ENCODE measurements at places on chromosomes 2 and 18.

- DNase-seq: no peak
These were observed 82.1 kb downstream of the ETAA1 start for GRCh38 chr2:67479261-67479660.

- no peak for DNase-seq
These were observed 4.9 kb downstream of the ALPK2 start for GRCh38 chr18:58624011-58624410.

DNA sequence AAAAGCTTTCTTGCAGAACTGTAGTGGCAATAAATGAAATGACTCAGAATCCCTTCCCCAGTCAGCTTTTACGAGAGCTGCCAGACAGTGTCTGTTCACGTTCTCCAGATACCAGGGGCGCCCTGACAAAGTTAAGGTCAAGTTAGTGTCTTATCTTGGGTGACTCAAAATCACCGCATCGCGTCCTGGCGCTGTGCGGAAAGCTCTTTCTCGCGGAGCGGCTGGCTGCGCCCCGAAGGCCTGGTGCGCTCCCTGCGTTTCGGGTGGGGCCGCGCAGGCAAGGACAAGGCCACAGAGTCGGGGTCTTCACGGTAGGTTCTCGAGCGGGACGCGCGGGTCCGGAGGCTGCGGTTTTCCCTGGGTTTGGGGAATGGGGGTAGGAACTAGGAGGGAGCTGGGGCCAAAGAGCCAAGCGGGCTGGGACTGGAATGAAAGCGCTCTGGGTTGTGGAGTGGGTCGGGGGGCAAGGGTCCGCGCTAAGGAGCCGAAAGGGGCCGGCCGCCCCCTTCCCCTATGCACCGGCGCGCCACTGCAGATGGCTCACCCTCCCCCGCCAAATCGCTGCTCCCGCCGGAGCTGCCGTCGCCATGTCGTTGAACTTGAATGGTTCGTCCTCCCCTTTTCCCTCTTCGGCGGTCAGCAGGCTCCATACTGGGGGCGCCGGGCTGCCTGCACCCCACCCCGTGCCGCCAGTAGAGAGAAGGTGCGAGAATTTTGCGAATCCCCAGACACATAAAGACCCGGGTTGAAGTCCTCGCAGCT is 2.6 kb upstream of the HOXD11 start:
- no peak for DNase-seq

DNA sequence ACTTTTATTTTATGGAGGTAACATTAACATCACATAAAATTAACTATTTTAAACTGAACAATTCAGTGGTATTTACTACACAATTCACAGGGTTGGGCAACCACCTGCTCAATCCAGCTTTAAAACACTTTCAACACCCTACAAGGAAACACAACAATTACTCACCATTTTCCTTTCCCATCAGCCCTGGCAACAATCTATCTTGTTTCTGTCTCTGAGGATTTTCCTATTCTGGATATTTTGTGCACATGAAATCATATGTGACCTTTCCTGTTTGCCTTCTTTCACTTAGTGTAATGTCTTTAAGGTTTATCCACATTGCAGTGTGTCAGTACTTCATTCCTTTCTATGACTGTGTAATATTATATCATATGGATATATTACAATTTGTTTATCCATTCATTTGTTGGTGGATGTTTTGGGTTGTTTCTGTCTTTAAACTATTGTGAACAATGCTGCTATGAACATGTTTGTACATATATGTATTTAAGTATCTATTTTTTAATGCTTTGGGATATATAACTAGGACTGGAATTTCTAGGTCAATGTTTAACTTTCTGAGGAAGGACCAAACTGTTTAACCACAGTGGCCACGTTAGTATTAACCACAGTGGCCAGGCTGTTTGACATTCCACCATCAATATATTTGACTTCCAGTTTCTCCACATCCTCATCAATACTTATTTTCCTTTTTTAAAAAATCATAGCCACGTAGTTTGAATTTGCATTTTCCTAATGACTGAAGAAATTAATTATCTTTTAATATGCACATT is 72.4 kb upstream of the KIF5C start:
- no peak for DNase-seq

DNA sequence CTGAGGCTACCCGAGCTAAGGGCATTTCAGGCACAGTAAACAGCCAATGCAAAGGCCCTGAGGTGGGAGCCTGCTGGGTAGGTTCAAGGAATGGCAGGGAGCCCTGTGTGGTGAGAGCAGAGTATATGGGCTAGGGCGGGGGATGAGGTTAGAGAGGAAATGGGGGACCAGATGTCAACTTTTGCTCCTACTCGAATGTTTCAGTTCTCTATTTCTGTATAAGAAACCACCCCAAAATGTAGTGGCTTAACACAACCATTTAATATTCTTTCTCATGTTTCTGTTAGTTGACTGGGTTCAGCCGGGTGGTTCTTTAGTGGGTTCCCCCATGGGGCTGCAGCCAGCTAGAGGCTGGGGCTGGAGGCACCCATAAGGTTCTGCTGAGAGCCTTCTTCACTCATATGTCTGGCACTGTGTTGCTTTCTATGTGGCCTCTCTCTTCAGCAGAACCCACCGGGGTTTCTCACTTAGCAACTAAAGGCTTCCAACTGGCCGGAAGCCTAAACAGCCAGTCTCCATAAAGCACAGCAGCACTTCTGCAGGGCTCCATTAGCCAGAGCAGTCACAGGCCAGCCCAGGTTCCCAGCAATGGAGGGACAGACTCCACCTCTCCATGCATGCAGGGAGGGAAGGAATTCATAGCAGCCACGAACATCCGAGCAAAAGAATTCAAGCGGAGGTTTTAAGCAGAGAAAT is 5.6 kb upstream of the ATOH8 start:
- no peak for DNase-seq

GRCh38 chr2:151297882-151298281 is 8.4 kb upstream of the NMI start:
- no peak for DNase-seq

- no peak for DNase-seq
These were observed 24.6 kb downstream of the TEX44 start for GRCh38 chr2:231617059-231617926.

DNA sequence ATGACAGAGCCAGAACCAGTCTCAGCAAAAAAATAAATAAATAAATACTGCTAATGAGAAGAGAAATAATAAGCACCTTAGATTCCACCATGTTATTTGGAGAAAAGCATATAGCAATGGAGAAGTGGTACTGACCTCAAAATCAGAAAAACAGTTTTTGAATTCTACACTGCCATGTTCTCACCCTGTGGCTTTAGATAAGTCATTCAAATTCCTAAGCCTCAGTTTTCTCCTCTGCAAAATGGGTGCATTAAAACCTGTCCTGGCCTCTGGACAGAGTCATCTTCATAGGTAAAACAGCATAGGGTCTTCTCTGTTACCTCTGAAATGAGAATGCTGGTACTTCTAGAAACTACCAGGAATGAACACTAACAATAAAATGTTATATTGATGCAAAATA is 62.2 kb upstream of the RMP24 start:
- DNase-seq: no peak

DNA sequence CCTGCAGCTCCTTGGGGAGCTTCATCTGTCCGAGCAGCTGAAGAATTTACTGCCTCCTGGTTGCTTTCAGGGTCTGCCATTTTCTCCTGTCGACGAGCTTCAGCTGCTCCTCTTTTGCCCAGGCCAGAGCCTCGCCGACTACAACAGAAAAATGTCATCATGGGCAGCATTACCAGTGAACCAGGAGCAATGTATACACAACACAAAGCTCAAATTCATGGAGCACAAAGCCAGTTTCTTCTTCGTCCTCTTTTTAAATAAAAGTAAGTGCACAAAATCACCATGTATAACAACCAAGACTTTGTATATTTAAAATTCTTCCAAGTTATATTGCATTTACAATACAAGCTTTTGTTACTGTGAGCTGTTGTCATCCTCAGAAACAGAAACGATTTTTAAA is 85.0 kb downstream of the TRIP12 start:
- DNase-seq: no peak

- DNase-seq: no peak
These were observed 14.2 kb downstream of the SCN9A start for GRCh38 chr2:166361351-166362153.

DNA sequence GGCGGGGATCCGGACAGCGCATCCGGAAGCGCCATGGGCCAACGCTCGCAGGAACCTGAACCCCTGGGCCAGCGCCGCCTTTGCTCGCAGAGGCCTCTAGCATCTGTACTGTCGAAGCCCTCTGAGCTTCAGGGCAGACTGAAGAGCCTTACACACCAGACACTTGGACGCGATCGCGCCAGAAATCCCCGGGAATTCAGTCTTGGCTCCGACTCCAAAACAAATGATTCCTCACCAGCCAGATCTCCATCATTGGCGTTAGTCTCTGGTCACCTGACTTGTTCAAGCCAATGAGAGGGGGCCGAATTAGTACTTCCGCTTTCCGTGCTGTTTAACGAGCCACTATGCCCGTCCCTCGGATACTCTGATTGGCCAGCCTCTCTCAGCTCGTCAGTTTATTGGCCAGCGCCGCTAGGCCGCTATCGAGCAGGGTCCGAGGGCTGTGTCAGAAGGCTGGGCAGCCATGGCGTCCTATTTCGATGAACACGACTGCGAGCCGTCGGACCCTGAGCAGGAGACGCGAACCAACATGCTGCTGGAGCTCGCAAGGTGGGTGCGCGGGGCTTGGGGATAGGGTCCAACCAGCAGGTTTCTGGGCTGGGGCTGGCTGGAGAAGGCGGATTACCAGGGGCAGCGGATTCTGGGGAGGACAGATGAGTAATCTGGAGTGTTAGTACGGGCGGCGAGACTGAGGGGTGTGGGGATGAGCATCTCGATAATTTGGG is at the start of gene RNF181:
Gene RNF181 (plus strand): TSS at position 445 of the 725 bp plus-strand sequence. CDS start 19 bp downstream, at position 464.
- peak; percentile 98 for DNase-seq

DNA sequence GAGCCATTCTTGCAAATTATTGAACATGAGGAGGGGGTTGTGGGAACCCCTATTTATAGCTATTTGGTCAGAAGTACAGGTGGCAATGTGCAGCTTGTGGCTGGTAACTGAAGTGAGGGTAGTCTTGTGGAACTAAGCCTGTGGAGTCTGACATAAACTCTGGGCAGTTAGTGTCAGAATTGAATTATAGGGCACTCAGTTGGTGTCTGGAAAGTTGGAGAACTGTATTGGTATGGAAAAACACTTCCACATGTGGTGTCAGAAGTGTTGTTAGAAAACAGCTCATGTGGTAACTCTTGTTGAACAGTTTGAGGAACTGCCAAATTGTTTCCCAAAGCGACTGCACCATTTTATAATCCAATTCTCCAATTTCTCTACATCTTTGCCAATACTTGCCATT is 7.5 kb downstream of the RALBP1 start:
- no peak for DNase-seq

GRCh38 chr18:54647176-54647575 is 56.1 kb downstream of the DYNAP start:
- no peak for DNase-seq

- no peak for DNase-seq
These were observed 16.1 kb downstream of the TPGS2 start for GRCh38 chr18:36812678-36813077.

- DNase-seq: no peak
These were observed 614.6 kb upstream of the SOX11 start for GRCh38 chr2:5077479-5078089.

GRCh38 chr2:11024259-11024645 is 112.5 kb downstream of the KCNF1 start:
- peak; percentile 68 for DNase-seq

GRCh38 chr2:148978706-148979105 is 59.8 kb upstream of the LYPD6B start:
- DNase-seq: peak; percentile 65

DNA sequence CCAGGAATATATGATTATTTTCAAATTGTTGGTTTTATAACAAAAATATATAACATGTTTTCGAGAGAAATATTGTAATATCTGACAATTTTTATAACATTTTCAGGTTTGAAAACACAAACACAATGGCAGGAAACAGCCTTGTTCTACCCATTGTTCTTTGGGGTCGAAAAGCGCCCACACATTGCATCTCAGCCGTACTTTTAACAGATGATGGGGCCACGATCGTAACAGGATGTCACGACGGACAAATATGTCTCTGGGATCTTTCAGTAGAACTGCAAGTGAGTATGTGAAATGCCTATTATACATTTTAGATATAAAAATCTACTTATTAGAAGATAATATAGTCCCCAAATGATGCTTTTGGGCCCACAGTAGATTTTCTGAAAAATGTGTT is 21.2 kb downstream of the WDR7 start:
- DNase-seq: no peak
